ENCODE measurements at places on chromosomes 12 and 14. TPM values are rescaled to one million over a fixed set of nuclear protein-coding genes. Genes with fewer than 3 reads are reported as not detected.

Gene MDGA2
- 1.2 TPM for total RNA-seq

Gene SYNDIG1L
- total RNA-seq = not detected

- H3K27me3 ChIP-seq = no peaks in the 10 kb centered on the region
- H3K36me3 ChIP-seq = no peaks in the 10 kb centered on the region
- no peak overlapping the region for H3K4me3 ChIP-seq
These were observed 84.7 kb upstream of the NELL2 start for GRCh38 chr12:44960856-44961255.

- H3K36me3 ChIP-seq = peaks cover 16% of the 10 kb centered on the region
- peaks cover 6% of the 10 kb centered on the region for H3K4me1 ChIP-seq
- H3K4me3 ChIP-seq = no peak overlapping the region
- no peak overlapping the region for H3K27ac ChIP-seq
- DNase-seq = no peak
These were observed 127.2 kb downstream of the RBM19 start for GRCh38 chr12:113838896-113839295.

DNA sequence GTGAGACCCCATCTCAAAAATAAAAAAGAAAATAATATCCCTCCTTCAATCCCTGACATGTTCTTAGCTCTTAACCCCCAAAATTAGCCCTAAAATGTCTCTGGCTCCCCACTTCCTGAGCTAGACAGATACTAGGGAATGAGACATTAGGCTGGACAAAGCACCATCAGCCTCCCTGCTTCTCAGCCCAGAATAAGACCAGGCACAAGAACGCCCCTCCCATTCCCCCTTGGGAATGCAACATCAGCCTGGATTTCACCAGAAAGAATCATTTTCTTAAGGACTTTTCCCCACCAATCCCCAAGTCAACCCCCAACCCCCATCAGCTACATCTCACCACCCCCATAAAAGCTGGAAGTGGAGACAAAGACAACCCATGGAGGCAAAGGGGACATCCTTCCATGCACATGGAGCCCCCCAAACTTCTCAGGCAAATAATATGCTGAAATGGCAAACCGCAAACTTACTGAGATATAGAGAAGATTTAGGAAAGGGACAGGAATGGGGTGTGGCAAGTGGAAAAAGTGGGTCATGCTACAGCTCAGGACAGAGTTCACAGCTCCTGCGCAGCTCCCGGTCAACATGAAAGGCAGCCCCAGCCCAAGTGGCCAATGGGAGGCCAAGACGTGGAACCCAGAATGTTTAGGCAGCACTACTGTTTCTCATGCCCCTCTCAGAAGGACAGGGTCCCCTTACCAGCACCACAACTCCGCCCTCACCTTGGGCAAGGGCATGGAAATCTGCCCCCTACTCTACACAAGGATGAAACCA lies 2.7 kb downstream of the CHD4 start:
- no peaks in the 10 kb centered on the region for H3K27me3 ChIP-seq
- H3K4me1 ChIP-seq = peaks cover 56% of the 10 kb centered on the region
- peaks cover 26% of the 10 kb centered on the region for H3K36me3 ChIP-seq
- peak overlapping the region; percentile 94 for H3K4me3 ChIP-seq
- no peak for DNase-seq
- peak overlapping the region; percentile 100 for H3K27ac ChIP-seq

DNA sequence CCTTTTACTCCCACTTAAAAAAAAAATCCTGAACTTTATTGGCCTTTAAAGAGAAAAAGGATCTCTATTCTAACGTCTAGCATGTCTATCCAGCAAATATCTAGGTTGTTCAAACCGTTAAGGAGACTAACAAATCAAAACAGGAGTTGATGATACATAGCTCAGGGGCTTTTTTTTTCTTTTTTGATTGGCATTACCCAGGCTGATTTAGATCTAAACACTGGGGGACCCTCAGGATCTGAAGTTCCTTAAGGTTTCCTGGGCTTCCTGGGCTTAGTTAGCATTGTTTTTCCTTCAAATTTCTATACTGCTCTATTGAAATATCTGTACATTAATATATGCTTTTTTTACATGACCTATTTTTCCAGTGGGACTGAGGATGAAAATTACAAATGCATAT lies 42.3 kb downstream of the EFCAB11 start:
- peaks cover 29% of the 10 kb centered on the region for H3K4me1 ChIP-seq
- H3K4me3 ChIP-seq = no peak overlapping the region
- DNase-seq = no peak

GRCh38 chr12:79250960-79251755 lies 386.6 kb downstream of the SYT1 start:
- H3K27me3 ChIP-seq = no peaks in the 10 kb centered on the region
- DNase-seq = no peak
- no peaks in the 10 kb centered on the region for H3K4me1 ChIP-seq
- H3K4me3 ChIP-seq = no peak overlapping the region
- no peaks in the 10 kb centered on the region for H3K36me3 ChIP-seq
- H3K27ac ChIP-seq = no peak overlapping the region

GRCh38 chr14:60723907-60724618 lies at the start of gene SIX4:
Gene SIX4 (minus strand): TSS chr14:60724351. CDS start chr14:60724074, 277 bp downstream.
- peaks cover 36% of the 10 kb centered on the region for H3K4me1 ChIP-seq
- H3K27ac ChIP-seq = peak within 1 kb of the TSS; percentile 67
- peak; percentile 87 for DNase-seq
- peak within 1 kb of the TSS; percentile 47 for H3K4me3 ChIP-seq
- no peaks in the 10 kb centered on the region for H3K36me3 ChIP-seq

- no peaks in the 10 kb centered on the region for H3K36me3 ChIP-seq
- no peaks in the 10 kb centered on the region for H3K4me1 ChIP-seq
- H3K27me3 ChIP-seq = no peaks in the 10 kb centered on the region
- H3K27ac ChIP-seq = no peak overlapping the region
- DNase-seq = no peak
- H3K4me3 ChIP-seq = no peak overlapping the region
These were observed 25.9 kb upstream of the WNK1 start for GRCh38 chr12:726281-727140.

GRCh38 chr12:78181544-78182162 lies 351.0 kb downstream of the NAV3 start:
- DNase-seq = no peak
- no peaks in the 10 kb centered on the region for H3K27me3 ChIP-seq
- H3K36me3 ChIP-seq = no peaks in the 10 kb centered on the region
- H3K4me3 ChIP-seq = no peak overlapping the region
- H3K4me1 ChIP-seq = no peaks in the 10 kb centered on the region
- H3K27ac ChIP-seq = no peak overlapping the region

- peaks cover 95% of the 10 kb centered on the region for H3K4me1 ChIP-seq
- peak; percentile 77 for DNase-seq
- H3K27ac ChIP-seq = peak overlapping the region; percentile 92
These were observed 6.3 kb downstream of the TRMT61A start for GRCh38 chr14:103535081-103535890.

Measured in sigmoid colon (tissue), 7 donors.